Inflammatory macrophage treated with lipopolysaccharide for 1 hour (primary cell): ENCODE measurements at places on chromosomes 6 and 20.

DNA sequence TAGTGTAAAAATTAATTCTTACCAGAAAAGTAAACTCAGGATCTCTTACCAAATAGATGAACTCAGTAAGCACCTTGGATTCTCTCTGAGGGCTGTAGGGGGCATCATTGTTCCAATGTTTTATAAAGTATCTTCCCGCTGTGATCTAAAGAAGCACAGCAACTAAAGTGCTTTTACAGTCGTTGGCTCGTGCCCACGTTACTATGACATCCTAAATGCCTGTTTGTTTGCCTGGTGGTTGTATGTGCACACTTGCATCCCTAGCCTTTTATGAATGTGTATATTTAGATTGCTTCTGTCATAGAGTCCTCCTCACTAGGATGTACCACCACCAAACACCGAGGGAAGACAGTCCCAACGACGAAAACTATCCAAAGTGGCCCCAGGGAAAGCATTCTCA is 34.5 kb downstream of the SLX4IP start:
- DNase-seq = peak; percentile 82

GRCh38 chr6:32355018-32355417 is 16.7 kb downstream of the TSBP1 start:
- no peak for DNase-seq

DNA sequence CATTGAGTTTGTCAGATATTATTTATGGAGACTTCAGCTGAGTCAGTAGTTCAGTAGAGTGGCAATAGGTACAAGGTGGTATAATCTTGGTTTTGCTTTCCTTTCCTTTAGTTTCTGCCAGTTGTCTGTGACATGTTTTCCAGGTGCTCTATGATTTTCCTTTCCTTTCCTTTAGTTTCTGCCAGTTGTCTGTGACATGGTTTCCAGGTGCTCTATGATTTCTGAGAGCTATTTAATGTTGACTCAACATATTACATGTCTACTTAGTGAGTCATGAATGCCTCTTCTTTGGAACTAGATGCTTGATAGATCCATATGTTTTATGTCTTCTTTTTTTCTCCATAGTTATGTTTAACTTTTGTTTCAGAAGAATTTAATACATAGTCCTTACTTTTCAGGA is 186.4 kb upstream of the DEFB112 start:
- no peak for DNase-seq

DNA sequence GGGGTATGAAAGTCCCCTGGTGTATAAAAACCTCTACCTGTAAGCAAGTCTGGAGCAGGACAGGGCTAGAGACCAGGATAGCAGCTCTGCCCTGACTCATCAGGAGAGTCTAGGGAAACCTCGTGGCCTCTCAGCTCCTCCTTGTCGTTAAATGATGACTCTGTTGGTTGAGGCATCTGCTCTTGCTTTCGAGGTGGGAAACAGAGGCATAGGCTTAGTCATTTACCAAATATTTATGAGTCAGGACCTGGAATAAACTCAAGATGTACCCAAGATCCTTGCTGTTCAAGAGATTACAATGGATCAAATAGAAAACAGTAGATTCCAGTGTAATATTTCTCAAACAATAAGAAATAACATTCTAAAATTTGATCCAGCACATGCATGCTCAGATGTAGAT is 5.5 kb downstream of the MANBAL start:
- DNase-seq = peak; percentile 39

DNA sequence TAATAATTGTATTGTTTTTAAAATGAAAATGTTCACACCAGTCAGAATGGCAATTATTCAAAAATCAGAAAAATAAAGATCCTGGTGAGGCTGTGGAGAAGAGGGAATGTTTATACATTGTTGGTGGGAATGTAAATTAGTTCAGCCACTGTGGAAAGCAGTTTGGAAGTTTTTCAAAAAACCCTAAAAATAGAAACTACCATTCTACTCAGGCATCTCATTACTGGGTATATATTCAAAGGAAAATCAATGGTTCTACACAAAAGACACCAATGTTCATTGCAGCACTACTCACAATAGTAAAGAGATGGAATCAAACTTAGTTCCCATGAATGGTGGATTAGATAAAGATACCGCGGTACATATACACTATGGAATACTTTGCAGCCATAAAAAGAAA is 461.5 kb upstream of the ADGRB3 start:
- DNase-seq = no peak

- DNase-seq = peak; percentile 16
Measured at GRCh38 chr6:37314487-37315156, 39.2 kb upstream of the RNF8 start.
